ENCODE measurements at places on chromosomes 4 and X. TPM values are rescaled to one million over a fixed set of nuclear protein-coding genes. Genes with fewer than 3 reads are reported as not detected.

REELD1 gene
- 0.12 TPM for total RNA-seq

DNA sequence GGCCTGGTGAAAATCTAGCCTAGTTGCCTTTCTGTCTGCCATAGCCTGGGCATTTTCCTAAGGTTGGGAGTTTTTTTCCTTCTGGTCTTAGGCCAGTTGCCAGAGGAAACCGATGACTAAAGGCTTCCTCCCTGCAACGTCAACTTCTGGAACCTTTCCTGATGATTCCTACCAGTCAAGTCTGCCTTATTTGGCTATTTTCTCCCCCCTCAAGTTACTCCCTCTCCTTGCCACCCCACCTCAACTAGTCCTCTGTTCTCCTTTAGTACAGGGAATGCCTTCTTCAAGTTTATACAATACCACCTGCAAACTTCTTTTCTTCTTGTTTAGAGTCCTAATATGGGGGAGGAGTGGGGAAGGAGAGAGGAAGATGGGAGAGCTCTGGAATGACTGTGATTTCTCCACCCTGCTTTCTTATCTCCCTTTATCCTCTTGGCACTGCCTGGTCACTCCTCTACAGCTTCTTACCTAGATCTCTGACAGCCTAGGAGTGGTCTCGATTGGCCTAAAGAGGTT is 10.6 kb downstream of the MSN start:
- DNase-seq = no peak

DNA sequence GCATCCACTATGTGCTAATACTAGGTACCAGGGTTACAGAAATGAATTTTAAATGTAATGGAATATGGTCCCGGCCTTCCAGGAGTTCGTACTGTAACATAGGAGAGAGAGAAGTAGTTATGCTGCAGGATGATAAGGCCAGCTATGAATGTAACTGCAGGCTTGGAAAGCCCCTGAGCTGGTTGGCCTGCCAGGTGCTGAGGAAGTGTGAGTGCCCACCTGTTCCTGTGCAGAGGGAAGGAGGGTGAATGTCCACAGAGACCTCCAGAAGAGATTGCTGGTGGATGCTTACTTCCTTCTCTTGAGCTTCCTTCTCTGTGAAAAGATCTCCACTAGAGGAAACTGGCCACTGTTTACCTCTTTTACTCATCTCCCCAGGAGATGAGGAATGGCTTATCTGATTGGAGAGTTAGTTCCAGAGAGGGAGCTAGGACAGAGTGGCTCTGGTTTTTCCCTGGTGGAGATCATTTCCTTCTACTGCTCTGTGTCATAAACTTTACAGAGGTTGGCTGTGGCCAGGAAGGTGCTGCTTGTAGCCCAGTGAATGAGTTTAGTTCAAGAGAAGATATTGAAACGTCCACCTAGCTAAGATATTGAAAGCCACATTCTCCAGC is 114.0 kb upstream of the LNX1 start:
- DNase-seq = no peak

- DNase-seq = no peak
These were observed 189.2 kb downstream of the PPP3CA start for GRCh38 chr4:101158134-101158482.

- no peak for DNase-seq
These were observed 150.6 kb upstream of the MBNL3 start for GRCh38 chrX:132639446-132639845.

GRCh38 chr4:173506597-173507211 is 23.3 kb downstream of the HAND2 start:
- peak; percentile 62 for DNase-seq

DNA sequence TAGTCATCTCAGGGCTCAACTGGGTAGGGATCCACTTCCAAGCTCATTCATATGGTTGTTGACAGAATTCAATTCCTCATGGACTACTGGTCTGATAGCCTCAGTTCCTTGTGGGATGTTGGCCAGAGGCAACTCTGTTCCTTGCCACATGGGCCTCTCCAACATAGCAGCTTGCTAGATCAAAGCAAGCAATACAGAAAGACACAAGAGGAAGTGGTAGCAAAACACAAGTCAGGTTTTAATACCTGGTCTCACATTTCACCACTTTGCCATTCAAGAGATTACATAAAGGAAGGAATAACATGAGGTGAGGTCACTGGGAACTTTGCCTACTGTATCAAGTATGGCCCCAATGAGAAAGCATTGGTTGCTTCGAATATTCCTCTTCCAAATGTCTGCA is 79.2 kb downstream of the PRSS12 start:
- DNase-seq = no peak

CPZ gene
- 4.9 TPM for total RNA-seq

CXCL8 gene
- total RNA-seq = 3.3 TPM

- DNase-seq = no peak
These were observed at the start of gene MAGEB6 for GRCh38 chrX:26192204-26192603. Gene MAGEB6 (plus strand): TSS chrX:26192440. CDS start chrX:26193847, 1,407 bp downstream.

GRCh38 chr4:139902321-139903320 is 237.0 kb downstream of the MGST2 start:
- no peak for DNase-seq

DMRTC1 gene
- total RNA-seq = 0.51 TPM

HELT gene
- not detected for total RNA-seq

MSL3 gene
- total RNA-seq = 34.0 TPM

PPEF1 gene
- total RNA-seq = 1.6 TPM

- no peak for DNase-seq
These were observed 72.6 kb downstream of the EPHA5 start for GRCh38 chr4:65597697-65598096.

SEC24D gene
- total RNA-seq = 87.6 TPM

DNA sequence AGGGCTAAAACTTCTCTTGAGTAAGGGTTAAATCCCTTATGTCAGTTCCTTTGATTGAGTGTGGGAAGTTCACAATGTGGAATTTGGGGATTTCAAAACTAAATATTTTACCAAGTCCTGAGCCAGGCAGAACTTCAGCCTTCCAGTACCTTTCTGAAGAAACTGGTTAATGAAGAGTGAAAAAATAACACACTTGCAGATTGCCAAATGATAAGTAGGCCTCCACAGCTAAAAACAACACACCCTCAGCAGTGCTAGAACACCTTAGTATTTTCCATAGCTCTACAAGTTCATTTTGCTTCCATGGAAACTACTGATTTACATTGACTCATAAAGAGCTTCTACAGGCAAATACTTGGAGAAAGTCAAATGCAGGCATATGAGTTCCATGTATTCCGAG is 326.8 kb downstream of the ZNF674 start:
- DNase-seq = no peak

GRCh38 chr4:40613456-40613855 is 16.2 kb downstream of the RBM47 start:
- DNase-seq = no peak

DNA sequence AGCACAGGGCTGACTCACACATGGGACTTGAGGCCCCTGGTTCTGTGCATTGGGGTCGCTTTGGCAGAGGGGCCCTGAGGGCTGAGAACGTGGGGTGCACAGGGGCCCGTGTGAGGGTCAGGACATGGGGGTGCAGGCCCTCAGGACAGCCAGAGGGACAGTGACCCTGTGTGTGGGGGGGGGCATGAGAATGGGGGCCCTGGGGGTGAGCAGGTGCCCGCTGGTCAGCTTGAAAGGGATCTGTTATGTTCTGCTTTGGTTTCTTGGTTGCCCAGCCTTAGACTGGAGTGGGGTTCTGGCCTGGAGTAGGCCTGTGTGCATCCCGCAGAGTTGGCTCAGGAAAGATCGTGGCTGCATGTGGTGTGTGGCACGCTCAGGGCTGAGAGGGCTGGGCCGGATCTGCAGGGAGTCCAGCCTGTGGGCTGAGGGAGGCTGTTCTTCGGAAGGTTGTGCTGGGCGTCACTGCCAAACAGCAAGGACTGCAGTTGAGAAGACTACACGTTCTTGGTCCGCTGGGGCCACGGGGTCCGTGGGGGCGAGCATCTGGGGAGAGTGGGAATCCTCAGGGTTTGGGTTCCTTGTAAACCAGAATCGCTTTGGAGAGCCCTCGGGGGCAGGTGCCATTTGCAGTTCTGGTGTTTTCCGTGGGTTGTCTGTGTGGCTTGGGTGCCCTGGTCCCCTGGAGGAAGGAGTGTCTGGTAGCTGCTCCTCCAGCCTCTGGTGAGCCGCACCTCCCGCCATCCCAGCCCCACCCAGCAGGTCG is 15.2 kb upstream of the UVSSA start:
- no peak for DNase-seq

SPACA5 gene
- not detected for total RNA-seq

DNA sequence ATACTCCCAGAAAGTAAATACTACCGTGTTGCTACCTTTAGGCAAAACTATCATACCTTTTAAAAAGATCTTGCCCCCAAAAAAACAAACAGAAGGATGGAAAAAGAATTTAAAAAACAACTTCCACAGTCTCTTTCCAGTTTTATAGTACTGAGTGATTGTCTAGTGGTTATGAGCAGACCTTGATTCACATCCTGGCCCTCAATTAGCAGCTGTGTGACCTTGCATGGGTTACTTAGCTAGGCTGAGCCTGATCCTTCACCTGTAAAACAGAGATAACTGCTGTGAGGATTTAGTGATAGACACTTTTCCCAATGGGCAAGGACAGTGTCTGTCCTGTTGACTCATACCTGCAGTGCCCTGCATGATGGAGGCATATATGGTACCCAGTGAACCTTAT is 49.0 kb downstream of the SMAD1 start:
- DNase-seq = no peak

GRCh38 chrX:97846718-97847237 is 963.1 kb downstream of the RPA4 start:
- no peak for DNase-seq
